ENCODE measurements at places on chromosomes 16 and 17.

DNA sequence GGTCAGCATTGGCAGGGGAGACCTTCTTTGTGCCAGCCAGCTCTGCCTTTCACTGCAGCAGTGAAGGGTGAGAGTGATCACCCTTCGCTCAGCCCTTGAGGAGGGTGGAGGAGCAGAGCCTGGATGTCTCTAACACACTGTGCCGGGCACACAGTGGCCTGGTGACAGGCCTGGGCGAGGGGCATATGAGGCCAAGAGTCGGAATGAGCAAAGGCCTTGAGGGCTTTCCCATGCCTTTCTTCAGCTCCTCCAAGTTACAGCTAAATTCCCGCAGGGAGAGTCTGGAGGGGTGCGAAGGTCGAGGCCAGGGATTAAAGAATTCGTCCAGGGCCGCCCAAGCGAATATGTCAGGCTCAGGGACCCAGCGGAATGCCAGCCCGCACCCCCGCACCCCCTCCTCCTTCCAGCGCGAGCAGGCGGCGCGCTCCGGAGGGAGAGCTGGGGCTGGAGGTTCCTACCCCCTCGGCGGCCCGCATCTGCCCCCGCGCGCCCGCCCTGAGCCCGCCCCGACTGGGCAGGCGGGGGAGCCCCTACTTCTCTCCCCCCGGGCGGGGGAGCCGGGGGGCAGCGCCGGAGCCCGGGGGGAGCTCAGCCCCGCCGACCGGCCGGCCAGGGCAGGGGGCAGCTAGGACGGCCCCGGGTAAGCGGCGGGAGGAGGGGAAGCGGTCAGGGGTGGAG is at the start of gene RASL10B:
Gene RASL10B (plus strand): TSS at position 401 of the 678 bp plus-strand sequence. CDS start 3,546 bp downstream, outside the sequence.
- no peak for DNase-seq

DNA sequence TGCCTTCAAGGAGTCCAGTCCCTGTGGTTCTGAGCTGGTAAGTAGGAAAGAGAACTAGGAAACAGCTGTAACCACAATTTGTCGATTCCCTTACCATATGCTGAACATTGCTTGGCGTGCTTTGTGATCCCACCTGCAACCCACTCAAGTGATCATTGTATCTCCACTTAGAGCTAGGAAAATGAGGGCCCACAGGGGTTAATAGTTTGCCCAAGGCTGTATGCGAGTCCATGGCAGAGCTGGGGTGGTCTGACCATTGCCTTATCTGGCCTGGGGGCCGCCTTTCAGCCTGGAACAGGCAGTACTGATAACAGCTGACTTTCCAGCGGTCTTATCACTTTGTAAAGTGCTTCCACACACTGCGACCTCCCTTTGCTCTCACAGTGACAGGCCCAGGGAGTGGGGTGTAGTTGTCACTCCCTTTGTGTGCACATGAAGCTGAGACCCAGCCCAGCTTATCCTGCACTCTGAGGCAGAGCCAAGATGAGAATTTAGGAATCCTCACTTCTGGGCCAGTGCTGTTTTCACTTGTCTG is 9.8 kb downstream of the MYL4 start:
- DNase-seq, result no peak

GRCh38 chr16:20904507-20905081 is 4.0 kb downstream of the LYRM1 start:
- no peak for DNase-seq

GRCh38 chr16:17470908-17471718 is at the start of gene XYLT1:
XYLT1 (minus strand) TSS chr16:17470960; CDS start chr16:17470796, 164 bp downstream.
- DNase-seq, result peak; percentile 65

GRCh38 chr17:29292071-29292991 is 1.6 kb downstream of the NUFIP2 start:
- DNase-seq, result peak; percentile 79

DNA sequence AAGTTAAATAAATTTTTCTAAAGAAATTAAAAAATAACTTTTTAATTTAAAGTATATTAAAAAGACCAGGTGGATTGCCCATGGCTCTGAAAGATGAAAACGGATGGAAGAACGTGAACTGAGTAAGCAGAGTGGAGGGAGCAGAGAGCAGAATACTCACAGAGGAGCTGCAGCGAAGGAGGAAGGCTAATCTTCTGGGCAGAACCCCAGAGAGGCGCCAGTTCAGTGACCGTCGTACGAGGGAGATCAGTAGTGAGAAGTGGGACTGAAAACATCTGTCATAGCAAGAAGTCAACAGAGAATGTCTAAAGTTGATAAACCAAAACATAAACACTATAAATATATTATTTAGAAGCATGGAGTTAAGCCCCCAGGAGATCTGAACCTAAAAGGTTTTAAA is 34.9 kb downstream of the UBE2G1 start:
- DNase-seq, result no peak

- DNase-seq, result no peak
Measured at GRCh38 chr16:67516296-67517154, 12.1 kb upstream of the RIPOR1 start.

- no peak for DNase-seq
Measured at GRCh38 chr17:49157784-49158183, 25.2 kb downstream of the B4GALNT2 start.

- DNase-seq, result no peak
Measured at GRCh38 chr16:68088130-68088972, 3.2 kb downstream of the NFATC3 start.

GRCh38 chr17:36608280-36608679 is 6.9 kb downstream of the MRM1 start:
- no peak for DNase-seq

- DNase-seq, result peak; percentile 71
Measured at GRCh38 chr16:57826706-57827625, 24.7 kb upstream of the KIFC3 start.

DNA sequence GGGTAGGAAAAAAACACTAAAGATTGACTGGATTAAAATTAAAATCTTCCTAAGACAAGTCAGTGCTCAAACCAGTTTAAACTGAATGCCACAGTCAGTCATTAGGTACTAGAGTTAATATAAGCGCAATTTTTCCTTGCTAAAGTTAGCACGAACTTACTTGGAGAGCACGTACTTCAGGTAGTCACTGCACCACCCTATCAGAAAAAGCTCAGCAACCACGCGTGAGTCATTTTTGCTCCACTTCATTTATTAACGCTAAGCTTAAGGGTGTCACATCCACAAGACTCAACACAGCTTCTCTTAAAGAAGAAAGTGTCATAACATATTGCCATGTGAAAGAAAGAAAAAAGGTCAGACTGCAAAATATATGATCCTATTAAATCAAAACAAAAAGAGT is 53.1 kb downstream of the TEX2 start:
- DNase-seq, result no peak

DNA sequence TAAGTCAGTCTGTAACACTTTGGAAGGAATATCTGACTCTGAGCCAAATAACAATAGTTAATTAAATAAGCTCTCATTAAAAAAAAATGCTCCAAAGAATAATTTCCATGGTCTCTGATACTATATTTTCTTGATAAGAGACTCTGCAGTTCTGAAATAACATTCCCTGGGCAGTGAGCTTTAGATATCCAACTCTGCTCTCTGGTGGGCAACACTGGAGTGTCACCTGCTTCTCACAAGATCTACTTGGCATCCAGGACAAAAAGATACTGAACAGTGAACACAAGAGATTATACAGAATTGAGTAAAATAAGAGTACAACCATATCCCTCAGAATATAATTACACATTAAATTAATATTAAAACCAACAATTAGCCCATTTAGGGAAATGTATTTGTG is 13.7 kb downstream of the BLMH start:
- DNase-seq, result no peak

- DNase-seq, result no peak
Measured at GRCh38 chr17:51257150-51258081, 2.4 kb downstream of the MBTD1 start.

DNA sequence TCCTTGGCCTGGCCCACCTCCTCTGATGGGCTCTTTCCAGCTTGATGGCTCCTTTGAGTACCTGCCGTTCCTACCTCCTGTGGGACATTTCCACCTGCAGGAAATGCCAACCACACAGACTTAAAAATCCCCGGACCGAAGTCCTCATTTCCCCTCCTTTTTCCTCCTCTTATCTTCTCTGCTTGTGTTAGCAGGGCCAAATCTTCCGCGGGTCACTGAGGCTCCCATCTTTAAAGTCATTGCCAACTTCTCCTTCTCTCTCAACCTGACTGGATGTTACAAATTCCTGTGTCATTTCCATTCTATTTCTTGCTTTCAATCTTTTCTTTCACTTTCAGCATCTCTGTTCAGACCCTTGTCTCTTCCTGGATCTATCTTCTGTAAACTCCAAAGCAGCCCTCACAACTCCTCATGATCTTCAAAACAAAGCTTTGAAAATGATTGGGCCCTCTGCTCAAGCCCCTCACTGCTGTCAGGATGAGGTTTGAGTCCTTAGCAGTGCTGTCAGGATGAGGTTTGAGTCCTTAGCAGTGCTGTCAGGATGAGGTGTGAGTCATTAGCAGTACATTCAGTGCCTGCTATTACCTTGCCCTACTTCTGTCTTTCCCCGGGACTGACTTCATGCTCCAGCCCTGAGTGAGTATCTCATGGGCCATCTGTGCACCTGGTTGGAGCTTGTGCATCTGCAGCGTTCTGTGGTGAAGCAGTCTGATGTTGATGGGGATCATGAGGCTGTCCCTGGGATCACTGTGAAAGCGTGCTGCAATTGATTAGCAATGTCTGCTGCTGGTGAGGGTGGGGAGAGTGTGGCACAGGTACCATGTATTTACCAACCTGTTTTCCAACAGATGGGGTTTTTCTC is 100.1 kb downstream of the IRF8 start:
- DNase-seq, result no peak

GRCh38 chr17:82838386-82839063 is 1.3 kb downstream of the ZNF750 start:
- DNase-seq, result no peak

GRCh38 chr16:21600031-21600773 is 825 bp downstream of the METTL9 start:
- DNase-seq, result no peak

DNA sequence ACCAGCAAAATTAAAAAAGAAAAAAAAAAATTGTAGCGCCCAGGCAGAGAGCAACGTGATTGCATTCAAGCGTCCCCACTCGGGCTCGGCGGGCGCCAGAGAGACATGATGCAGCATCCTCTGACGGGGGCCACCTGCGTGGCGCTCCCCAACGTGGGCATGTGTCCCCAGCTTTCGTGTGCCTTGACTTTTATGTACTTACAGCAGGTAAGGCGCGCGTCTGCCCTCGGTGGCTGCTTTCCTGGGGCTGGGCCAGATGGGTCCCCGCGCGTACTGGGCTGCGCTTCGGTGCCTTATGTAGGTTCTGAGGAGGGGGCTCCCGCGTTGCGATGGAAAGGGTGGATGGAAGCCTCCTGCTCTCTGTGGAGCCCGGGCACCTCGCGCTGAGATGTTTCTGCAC is 28.4 kb upstream of the RBFOX1 start:
- DNase-seq, result no peak

GRCh38 chr16:74463888-74464287 is 42.6 kb upstream of the CLEC18B start:
- DNase-seq, result peak; percentile 41

DNA sequence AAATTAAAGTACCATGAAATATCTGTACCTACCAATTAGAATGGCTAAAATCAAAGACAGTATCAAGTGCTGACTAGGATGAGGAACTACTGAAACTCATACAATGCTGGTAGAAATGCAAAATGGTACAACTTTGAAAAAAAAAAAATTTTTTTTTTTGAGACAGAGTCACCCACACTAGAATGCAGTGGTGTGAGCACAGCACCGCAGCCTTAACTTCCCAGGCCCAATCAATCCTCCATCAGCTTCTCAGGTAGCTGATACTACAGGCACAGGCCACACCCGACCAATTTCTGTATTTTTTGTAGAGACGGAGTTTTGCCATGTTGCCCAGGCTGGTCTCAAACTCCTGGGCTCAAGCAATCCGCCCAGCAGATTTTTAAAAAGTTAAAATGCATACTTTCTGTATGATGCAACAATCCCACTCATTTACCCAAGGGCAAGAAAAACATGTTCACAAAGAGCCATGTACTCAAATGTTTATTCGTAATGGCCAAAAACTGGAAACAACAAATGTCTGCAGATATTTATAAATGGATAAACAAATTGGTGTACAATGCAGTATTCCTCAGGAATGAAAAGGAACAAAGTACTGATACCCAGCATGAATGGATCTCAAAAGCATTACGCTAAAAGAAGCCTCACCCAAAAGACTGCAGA is 8.7 kb downstream of the SMURF2 start:
- no peak for DNase-seq

GRCh38 chr17:73976147-73976546 is 227.3 kb upstream of the RPL38 start:
- DNase-seq, result no peak

GRCh38 chr17:8109661-8110455 is 8.5 kb downstream of the ALOXE3 start:
- DNase-seq, result peak; percentile 85

GRCh38 chr16:68346892-68347480 is 36.2 kb downstream of the PRMT7 start:
- no peak for DNase-seq

DNA sequence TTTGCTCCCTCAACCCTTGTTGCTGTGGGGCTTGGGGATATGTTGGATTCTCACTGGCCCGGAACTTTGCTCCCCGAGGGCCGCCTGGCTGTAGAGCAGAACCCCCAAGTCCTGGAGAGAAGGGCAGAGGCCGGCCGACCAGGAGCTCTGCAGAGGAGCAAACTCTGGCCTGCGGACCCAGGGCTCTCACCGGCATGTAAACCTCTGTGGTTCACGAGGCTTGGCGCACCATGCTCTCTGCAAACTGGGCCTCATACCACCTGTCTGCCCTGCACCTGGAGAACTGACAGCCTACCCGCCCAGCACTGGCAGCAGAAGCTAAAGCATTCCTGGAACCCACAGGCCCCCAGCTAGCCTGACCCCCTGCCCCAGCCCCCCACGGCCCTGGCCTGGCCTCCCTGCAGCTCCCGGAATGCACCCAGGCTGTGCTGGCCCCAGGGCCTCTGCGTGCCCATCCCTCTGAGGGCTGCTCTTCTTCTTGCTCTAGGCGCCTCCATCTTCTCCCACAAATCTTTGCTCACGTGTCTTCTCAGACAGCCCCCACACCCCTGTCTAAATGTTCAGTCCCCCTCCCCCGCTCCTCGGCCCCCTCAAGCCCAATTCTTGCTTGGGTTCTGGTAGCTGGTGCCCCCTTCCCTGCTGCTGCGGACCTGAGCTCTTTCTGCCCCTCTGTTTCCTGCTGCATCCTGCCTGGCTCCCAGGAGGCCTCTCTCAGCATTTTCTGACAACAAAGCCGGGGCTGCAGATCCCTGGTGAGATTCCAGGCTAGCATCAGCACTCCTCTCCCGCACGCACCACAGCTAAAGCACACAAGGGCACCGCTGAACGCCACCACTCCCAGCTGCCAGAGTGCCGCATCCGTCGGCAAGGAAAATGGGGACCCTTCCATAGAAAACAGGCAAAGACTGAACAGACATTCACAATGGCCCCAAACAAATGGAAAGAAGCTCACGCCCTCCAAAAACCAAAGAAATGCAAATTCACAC is 23.3 kb downstream of the ACTG1 start:
- no peak for DNase-seq

- no peak for DNase-seq
Measured at GRCh38 chr16:8762254-8762653, 35.2 kb downstream of the TMEM186 start.

GRCh38 chr17:83190004-83190385 is 110.6 kb downstream of the METRNL start:
- no peak for DNase-seq

All from Peyer's patch (tissue), 4 donors.